ENCODE measurements at places on chromosomes 13 and 19.

DNA sequence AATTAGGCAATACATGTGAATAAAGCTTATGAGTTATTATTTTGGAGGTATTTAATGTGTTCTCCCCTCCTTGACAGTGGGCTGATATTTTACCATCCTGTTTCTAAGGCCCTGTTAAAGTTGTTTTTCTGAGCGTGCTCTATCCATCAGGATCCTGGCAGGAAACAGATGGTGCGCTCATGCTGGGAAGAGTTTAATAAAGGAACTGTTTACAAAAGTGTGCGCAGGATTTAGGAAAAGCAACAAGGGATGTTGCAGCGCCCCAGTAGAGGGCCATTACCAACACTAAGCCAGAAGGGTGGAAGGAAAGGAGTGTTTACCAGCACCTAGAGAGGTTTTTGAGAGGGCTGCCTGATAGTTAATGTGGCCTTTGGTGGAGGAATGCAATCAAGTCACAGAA lies 374.5 kb downstream of the KCNRG start:
- H3K27me3 ChIP-seq = no peaks in the 10 kb centered on the region
- no peak for DNase-seq
- no peaks in the 10 kb centered on the region for H3K36me3 ChIP-seq
- no peak overlapping the region for H3K4me3 ChIP-seq
- H3K4me1 ChIP-seq = no peaks in the 10 kb centered on the region

- H3K4me3 ChIP-seq = no peak overlapping the region
Observed at GRCh38 chr19:50717026-50717723, 2.4 kb downstream of the SHANK1 start.

- H3K27me3 ChIP-seq = no peaks in the 10 kb centered on the region
- no peak overlapping the region for H3K4me3 ChIP-seq
- no peak for DNase-seq
- peak overlapping the region; percentile 50 for H3K27ac ChIP-seq
- no peaks in the 10 kb centered on the region for H3K36me3 ChIP-seq
Observed at GRCh38 chr13:110413016-110413675, 106.1 kb downstream of the COL4A2 start.

DNA sequence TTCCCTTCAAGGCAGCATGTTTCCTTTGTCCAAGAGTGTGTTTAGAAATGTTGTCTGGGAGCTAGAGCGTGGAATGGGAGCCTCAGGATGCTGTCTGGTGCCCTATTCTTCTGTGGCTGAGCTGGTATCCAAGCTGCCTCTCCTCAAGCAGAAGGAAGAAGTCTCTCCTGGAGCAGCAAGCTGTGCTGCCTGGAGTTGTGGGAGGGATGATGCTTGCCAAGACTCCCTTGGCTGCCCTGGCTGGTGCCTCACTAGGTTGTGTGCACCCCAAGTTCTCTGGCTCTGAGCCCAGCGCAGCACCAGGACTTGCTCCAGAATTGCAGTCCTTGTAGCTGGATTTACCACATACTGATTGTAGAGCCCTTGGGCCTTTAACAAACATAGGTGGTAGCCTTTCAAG lies 4.7 kb upstream of the CYP4F3 start:
- H3K27me3 ChIP-seq = no peaks in the 10 kb centered on the region
- H3K4me1 ChIP-seq = no peaks in the 10 kb centered on the region
- DNase-seq = no peak
- H3K36me3 ChIP-seq = no peaks in the 10 kb centered on the region
- H3K27ac ChIP-seq = no peak overlapping the region

GRCh38 chr13:48727241-48728011 lies 73.7 kb downstream of the CYSLTR2 start:
- peaks cover 5% of the 10 kb centered on the region for H3K4me1 ChIP-seq
- no peak overlapping the region for H3K4me3 ChIP-seq
- H3K27me3 ChIP-seq = no peaks in the 10 kb centered on the region

DNA sequence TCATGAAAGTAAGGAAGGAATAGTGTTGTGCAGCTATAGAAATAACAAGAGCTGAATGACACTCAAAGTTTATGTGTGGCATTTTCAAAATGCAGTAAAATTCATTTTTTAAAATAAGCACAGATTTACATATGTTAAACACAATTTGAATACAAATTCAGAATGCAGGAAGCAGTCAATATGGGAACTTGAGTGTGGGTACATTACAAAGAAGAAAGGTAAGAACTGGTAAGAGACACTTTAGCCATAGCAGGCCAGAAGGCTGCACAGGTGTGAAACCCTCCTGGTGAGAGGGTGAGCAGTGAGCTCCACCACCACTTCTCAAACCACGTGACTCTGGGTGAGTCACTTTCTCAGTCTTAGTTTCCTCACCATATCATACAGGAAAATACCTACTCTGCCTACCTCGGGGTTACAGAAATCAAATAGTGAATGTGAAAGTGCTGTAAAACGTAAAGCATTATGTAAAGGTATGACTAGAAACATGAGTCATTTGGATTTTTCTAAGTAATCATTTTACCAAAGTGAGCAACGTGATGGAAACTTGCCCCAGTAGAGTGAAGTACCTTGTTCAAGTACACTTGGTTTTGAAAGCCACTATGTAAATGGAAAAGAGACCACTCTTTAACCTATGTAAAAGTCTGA lies 40.5 kb downstream of the USP12 start:
- H3K36me3 ChIP-seq = no peaks in the 10 kb centered on the region
- no peaks in the 10 kb centered on the region for H3K27me3 ChIP-seq
- no peak overlapping the region for H3K4me3 ChIP-seq
- H3K4me1 ChIP-seq = peaks cover 24% of the 10 kb centered on the region
- peak overlapping the region; percentile 49 for H3K27ac ChIP-seq
- no peak for DNase-seq

DNA sequence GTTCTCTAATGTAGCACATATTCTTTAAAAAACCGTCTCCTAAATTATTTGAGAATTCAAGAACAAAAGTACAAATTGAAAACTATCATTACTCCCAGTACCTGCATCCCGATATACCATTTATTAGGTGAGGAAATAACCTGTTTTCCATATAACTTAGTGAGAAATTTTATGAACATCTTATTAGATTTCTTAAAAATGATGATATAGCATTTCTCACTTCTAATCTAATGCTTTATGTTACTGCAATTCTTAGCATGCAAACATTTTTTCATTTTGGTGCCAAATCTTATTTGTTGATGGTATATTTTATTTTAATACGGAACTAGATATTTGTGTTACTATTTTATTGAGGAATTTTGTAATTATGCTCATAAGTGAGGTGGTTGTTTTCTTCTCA lies 1321.3 kb upstream of the SLC10A2 start:
- H3K27me3 ChIP-seq = no peaks in the 10 kb centered on the region
- DNase-seq = no peak
- no peak overlapping the region for H3K4me3 ChIP-seq
- H3K4me1 ChIP-seq = no peaks in the 10 kb centered on the region
- H3K27ac ChIP-seq = no peak overlapping the region
- no peaks in the 10 kb centered on the region for H3K36me3 ChIP-seq

GRCh38 chr19:50745221-50745620 lies 22.1 kb downstream of the CLEC11A start:
- H3K27me3 ChIP-seq = peaks cover 3% of the 10 kb centered on the region
- no peak overlapping the region for H3K27ac ChIP-seq
- H3K4me1 ChIP-seq = no peaks in the 10 kb centered on the region
- no peak for DNase-seq
- H3K36me3 ChIP-seq = no peaks in the 10 kb centered on the region
- no peak overlapping the region for H3K4me3 ChIP-seq

DNA sequence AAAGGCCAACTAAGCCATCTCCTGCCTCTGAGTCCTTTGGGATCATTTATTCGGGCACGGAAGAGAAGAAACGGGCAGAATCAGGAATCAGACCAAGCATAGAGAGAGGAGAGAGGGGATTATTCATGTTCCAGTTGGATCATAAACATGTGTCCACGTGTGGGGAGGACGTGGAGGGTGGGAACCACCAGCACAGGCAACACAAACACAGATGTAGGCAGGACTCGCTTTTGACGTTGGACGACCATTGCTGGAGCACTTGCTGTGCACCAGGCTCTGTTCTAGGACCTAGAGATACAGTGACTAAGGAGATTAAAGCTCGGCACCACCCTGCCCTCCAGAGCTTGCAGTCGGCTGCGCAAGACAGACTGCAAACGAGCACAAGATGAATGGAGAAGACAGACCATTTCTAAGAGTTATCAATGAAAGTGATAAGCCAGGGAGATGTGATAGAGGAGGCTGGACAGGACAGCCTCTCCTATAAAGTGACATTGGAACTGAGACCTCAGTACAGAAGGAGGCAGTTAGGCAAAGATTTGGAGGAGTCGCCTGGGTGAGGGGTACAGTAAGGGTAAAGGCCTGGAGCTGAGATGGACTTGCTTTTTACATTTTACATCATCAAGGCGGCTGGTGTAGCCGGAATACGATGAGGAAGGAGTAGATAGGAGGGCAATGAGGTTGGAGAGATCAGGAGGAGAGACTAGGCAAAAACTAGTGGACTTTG lies 716 bp downstream of the SH2D3A start:
- peaks cover 6% of the 10 kb centered on the region for H3K4me1 ChIP-seq
- no peak for DNase-seq
- peak overlapping the region; percentile 11 for H3K4me3 ChIP-seq
- no peaks in the 10 kb centered on the region for H3K36me3 ChIP-seq

GRCh38 chr13:45328661-45329111 lies 12.3 kb downstream of the TPT1 start:
- no peak overlapping the region for H3K27ac ChIP-seq
- DNase-seq = no peak
- H3K27me3 ChIP-seq = no peaks in the 10 kb centered on the region
- H3K36me3 ChIP-seq = no peaks in the 10 kb centered on the region
- peaks cover 57% of the 10 kb centered on the region for H3K4me1 ChIP-seq
- H3K4me3 ChIP-seq = no peak overlapping the region

DNA sequence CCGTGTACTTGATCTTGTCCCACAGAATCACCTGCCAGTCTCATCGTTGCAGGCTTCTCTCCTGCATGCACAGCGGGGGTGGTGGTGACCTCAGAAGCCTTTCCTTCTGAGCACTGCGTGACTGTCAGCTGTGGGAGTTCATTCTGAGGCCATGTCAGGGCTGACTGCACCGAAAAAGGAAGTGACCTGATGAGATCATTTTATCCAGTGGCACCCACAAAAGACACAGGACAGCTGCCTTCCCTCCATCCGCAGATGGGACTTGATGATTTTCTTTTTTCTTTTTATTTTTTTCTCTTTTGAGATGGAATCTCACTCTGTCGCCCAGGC lies 89.7 kb downstream of the RAB20 start:
- peak; percentile 67 for DNase-seq
- peaks cover 3% of the 10 kb centered on the region for H3K4me1 ChIP-seq
- H3K4me3 ChIP-seq = no peak overlapping the region
- H3K27me3 ChIP-seq = no peaks in the 10 kb centered on the region
- no peaks in the 10 kb centered on the region for H3K36me3 ChIP-seq

Measured in adrenal gland (tissue), 19 donors.